ENCODE measurements at places on chromosomes 6 and 20. TPM values are rescaled to one million over a fixed set of nuclear protein-coding genes. Genes with fewer than 3 reads are reported as not detected.

The HSPA12B gene
- 0.18 TPM for total RNA-seq

DNA sequence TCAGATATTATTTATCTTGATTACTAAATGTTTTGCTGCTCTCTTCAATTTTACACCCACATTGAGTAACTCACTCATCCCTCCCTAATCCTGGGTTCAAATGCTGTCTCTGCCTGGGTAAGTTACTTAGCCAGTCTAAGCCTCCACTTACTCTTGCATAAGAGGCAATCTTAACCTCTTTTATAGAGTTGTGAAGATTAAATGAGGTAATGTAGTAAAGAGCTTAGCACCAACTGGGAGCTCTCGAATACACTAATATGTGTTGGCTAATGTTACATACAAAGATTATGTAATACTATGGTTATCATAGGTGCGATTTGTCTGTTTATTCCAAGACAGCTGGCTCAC, 134.4 kb upstream of the STMND1 start:
- DNase-seq, result no peak

The PAX1 gene
- not detected for total RNA-seq

DNA sequence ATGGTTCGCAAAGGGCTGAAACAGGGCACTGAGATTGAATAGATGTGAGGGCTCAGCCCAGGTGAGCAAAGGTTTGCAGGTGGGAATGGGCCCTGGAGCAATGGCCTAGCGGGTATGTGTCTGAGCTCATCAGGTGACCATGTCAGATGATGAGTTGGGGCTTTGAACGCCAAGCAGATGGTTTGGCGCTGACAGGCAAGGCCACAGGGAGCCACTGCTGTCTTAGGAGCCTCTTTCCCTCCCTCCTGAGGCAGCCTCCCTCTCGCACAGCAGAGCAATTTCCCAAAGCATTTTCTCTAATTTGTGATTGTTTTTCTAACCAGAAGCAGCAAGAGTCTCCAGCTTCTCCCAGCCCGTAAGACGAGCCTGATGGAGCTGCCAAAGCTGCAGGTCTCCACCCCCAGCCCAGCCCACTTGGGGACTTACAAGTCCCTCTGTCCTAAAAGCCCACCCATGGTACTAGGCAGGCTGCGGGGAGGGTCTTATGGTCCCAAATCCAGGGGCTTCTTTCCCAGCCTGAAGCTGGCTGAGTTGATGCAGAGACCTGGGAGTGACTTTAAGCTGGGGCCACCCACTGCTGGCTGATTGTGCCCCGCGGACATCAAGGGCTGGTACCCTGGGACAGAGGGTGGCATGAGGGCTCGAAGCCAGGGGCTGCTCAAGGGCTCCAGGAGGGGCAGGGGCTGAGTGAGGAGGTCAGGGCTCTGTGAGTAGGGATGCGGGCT, 11.6 kb downstream of the CDH22 start:
- no peak for DNase-seq

DNA sequence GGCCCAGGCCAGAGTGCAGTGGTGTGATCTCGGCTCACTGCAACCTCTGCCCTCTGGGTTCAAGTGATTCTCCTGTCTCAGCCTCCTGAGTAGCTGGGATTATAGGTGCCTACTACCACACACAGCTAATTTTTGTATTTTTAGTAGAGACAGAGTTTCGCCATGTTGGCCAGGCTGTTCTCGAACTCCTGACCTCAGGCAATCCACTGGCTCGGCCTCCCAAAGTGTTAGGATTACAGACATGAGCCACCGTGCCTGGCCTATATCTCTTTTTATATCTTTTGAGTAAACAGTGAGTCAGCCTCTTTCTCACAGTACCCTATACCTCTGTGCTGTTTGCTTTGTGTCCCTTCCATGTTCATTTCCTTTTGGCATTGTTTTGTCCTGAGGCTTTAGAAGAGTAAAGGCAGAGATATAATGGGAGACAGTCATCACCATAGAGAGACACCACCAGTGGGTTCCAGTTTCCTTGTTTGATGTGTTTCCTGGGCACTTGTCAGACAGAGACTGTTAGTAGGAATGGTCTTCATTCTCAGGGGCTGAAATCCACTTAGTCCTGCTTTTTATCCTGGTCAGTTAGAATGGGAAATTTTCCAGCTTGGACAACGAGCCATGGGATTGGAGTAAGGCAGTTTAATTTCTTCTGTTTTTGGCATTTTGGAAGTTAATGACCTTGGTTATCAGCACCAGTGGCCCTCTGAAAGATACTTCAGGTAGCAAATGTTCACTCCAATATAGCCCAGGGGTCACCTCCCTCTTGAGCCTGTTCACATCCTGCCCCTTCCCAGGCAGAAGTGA, 32.2 kb upstream of the ASXL1 start:
- DNase-seq, result peak; percentile 59

The RUNX2 gene
- total RNA-seq, result 1.9 TPM

DNA sequence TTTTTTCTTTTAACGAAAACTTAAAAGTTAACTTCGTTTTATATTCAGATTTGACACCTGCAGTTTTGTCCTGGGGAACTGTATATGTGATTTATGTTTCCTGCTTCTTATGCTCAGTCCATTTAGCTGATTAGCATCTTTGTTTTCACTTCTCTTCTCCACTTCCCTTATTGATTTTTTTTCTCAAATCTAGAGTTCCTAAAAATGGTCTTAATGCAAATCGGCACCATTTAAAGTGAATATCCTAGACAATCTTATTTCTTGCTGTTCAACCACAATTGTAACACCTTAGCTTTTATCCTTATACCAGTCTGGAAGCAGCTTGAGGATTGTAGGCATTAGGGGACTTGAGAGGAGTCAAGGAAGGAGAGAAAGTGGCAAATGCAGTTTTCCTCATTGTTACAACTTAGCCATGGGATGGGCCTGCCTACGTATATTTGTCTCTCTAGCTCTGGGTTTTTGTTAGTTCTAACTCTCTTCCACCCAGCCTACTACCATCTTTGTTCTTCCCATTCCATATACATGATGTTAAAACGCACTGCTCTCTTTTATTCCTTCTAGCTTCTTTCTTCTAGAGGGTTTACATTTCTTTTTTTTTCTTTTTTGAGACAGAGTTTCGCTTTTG, 8.5 kb downstream of the QRSL1 start:
- no peak for DNase-seq

GRCh38 chr6:170025341-170025911, 265.5 kb downstream of the DLL1 start:
- no peak for DNase-seq

The SLC22A16 gene
- not detected for total RNA-seq

DNA sequence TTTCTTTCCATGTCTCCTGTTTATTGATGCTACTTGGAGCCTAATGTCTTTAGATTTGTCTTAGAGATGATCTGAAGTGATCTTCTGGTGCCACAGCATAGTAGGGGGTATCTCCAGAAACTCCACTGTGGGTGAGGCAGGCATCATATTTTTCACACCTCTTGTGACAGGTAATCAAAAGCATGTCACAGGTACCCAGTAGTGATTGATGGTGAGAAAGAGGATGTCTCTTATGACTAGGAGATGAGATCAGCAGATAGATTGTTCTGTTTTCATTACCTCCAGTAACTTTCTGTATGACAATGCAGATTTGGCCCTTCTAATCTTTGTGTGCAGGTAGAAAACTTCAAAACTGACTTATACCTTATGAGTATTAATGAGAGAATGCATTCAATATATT, 13.5 kb downstream of the NCOA7 start:
- no peak for DNase-seq

The BANF2 gene
- total RNA-seq, result not detected

Data from cardiac muscle cell (in vitro differentiated cells and primary cell).